ENCODE measurements at places on chromosomes 4 and X.

DNA sequence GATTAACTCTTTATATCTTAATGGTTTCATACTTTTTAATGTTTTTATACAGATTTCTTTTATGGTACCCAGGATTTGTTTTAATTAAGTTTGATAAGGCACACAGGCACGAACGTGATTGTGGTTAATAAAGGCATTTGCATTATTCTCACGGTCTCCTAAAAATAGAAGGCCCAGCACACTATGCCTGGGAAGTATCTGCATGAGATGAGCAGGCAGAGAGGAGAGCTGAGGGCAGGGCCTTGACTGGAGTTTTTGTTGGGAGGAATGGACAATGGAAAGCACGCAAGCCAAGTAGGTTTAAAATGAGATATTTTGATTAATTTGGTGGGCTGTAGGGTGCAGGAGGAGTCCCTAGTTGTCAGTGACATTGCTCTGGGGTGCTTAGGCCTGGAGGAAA lies 1714.3 kb upstream of the PCDH7 start:
- no peak for DNase-seq

DNA sequence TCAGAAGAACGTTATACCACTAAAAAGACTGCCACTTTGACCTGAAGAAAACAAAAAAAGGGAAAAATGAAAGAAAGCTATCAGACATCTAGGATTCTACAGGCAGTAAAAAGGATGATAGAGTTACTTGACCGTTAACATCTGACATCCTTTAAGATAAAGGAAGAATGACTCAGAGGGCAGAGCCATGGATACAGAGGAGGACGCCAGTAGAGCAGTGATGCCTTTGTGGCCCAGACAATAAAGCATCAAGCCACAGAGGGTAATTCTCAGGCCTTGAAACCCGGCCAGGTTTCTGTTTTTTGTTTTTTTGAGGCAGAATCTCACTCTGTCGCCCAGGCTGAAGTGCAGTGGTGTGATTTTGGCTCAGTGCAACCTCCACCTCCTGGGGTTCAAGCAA lies 9.5 kb upstream of the BEX1 start:
- no peak for DNase-seq

GRCh38 chr4:54898056-54898562 lies 227.3 kb downstream of the KDR start:
- no peak for DNase-seq

DNA sequence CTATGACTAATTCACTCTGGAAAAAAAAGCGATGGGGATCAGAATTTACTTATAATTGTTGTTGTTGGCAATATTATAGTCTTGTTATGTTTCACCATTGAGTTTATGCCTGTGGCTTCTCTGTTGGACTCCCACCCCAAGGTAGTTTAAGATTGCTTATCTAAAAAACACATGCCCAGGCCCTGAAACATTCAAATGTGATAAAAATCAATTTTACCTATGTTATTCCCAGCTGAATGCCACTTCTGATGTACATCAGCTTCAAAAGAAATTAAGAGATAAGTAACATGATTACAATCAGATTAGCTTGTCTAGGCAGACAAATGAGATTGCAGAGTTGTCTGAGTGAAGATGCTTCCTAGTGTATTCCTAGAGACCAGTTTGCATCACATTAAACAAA lies 484.7 kb downstream of the PCDH7 start:
- no peak for DNase-seq

DNA sequence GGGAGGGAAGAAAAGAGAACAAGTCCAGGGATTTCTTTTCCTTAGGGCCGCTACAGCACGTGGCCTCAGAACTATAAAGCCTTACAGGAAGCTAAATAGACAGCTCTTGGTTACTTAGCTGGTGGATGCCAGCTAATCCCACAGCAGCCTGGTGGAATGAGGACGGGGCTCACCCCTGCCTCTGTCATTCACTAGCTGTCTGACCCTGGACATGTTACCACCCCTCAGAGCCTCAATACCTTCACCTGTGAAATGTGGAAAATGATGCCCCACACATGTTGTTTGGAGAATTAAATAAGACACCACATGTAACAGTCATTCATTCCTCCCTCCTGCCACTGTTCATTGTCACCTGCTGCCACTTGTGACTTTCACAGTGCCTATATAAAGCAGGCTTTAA lies 15.7 kb downstream of the CCKAR start:
- DNase-seq = no peak

DNA sequence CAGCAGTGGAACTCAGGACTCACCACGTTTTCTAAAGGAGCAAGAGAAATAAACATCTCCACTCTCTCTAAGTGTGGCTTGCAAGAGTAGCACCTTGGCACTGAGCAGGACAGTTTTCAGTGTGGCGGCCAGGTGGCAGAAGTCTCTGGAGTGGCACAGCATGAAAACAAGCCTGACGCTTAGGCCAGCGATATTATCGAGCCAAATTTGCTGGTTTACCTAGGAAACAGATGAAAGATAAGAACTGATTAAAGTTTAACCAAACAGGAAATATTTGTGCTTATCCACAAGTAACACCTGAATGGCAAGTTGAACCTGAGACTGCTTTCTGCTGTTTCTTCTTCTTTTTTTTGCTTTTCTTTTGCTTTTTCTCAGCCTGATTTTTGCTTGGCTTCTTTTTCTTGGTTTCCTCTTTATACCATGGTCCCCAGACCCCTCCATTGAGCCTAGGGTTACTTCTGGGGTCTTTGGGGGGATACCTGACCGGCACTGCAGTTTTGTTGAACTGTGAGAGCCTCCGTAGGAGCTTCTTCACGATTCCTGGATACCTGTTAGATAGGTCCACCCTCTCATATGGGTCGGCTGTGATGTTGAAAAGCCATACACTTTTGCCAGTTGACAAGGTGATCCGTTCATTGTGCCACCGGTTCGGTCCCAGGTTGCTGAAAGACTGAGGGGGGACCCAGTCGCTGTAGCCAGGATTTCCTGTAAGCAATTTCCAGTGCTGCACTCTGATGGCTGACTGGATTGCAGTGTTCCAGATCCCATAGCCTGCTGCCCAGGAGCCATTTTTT lies 77.3 kb downstream of the ARSJ start:
- DNase-seq = peak; percentile 41

DNA sequence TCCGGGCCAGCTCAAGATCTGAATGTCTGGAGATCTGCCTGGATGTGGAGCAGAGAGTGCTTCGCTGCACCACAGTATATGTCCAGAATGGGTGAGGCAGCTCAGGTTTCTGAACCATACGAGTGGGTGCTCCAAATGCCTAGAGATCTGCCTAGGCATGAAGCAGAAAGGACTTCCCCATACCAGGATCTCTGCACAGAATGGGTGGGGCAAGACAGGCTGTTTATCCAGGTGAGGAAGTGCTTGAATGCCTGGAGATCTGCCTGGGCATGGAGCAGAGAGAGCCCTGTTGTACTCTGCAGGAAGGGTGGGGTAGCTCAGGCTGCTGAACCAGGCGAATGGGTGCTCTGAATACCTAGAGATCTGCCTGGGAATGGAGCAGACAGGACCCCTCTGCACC lies 45.4 kb upstream of the MAGEC2 start:
- no peak for DNase-seq

DNA sequence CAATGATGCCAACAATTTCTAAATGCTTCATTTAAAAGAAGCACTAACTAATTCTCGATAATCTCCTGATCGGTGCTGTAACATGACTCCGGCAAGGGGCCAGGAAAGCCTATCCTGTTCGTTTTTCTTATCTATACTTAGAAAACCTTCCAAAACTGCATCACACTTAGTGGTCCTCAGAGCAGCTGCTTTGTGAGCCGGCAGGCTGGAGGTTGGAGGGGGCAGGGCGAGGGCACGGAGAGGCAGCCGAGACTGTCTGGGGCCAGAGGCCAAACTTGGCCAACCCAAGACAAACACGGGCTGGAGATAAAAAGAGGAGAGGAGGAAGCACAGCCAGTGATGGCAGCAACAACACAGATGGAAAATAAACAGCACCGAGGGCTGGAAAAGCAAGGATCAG lies 455.7 kb downstream of the BCOR start:
- no peak for DNase-seq

GRCh38 chr4:35229021-35229420 lies 1015.3 kb downstream of the ARAP2 start:
- no peak for DNase-seq

DNA sequence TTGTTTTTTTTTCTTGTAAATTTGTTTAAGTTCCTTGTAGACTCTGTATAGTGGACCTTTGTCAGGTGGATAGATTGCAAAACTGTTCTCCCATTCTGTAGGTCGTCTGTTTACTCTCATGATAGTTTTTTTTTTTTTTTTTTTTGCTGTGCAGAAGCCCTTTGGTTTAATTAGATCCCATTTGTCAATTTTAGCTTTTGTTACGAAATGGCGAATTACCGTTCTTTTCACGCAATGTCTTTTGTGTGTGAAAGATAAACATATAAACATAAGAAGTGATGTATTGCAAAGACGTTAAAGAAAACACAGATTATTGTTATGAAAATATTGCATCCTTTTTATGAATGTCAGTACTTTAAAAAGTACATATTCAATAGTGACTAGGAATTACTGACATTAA lies 34.5 kb downstream of the MAGEA10 start:
- DNase-seq = no peak
